ENCODE measurements at places on chromosomes 2 and 18. TPM values are rescaled to one million over a fixed set of nuclear protein-coding genes. Genes with fewer than 3 reads are reported as not detected.

DNA sequence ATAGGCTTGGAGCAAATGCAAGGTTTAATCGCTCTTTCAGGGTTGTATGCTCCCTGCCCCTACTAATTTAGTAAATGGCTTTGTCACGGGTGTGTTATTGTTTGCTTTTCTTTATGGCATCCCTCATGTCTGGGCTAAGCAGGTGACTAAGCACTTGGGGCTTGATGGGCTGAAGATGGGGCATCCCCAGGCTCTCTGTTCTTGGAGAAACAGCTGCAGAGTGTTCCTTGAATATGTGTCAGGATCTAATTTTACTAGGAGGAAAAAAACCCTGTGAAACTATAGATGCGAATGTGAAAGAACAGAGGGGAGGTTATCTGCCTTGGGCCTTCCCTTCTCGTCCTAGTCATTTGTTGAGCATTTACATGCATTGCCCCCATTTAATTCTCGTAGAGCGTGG lies 94.7 kb upstream of the TAF1B start:
- no peaks in the 10 kb centered on the region for H3K4me1 ChIP-seq
- H3K27me3 ChIP-seq: no peaks in the 10 kb centered on the region
- no peaks in the 10 kb centered on the region for H3K36me3 ChIP-seq
- no peak for DNase-seq
- H3K27ac ChIP-seq: no peak overlapping the region

DNA sequence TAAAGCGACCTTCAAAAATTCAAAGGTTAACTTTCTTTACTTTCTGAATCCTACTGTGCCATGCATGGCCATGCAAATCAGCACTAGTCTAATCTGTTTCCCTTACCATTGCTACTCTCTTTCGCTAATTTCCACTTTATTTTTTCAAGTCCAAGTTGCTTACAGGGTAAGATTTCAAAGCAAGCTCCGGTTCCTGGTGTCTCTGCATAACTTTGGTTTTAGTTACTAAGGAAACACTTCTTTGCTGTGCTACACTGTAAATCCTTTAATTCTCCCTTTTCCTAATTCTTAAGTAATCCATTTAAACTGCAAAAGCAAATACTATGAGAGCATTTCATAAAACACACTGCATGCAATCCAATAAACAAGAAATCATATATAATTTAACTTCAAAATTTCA lies 383.5 kb upstream of the LYPD1 start:
- H3K4me1 ChIP-seq: no peaks in the 10 kb centered on the region
- H3K36me3 ChIP-seq: no peaks in the 10 kb centered on the region
- no peak overlapping the region for H3K27ac ChIP-seq

- H3K27ac ChIP-seq: peak overlapping the region; percentile 100
- peaks cover 9% of the 10 kb centered on the region for H3K4me1 ChIP-seq
- peak; percentile 93 for DNase-seq
- no peaks in the 10 kb centered on the region for H3K27me3 ChIP-seq
- peak overlapping the region; percentile 3 for H3K4me3 ChIP-seq
These were observed 50.2 kb downstream of the TEX44 start for GRCh38 chr2:231642631-231643494.

- no peaks in the 10 kb centered on the region for H3K4me1 ChIP-seq
- no peak for DNase-seq
- H3K36me3 ChIP-seq: no peaks in the 10 kb centered on the region
- H3K27ac ChIP-seq: no peak overlapping the region
- no peak overlapping the region for H3K4me3 ChIP-seq
These were observed 4.8 kb upstream of the PARD6G start for GRCh38 chr18:80252136-80252535.

- no peak for DNase-seq
- no peaks in the 10 kb centered on the region for H3K4me1 ChIP-seq
- H3K4me3 ChIP-seq: no peak overlapping the region
- H3K27me3 ChIP-seq: no peaks in the 10 kb centered on the region
- H3K36me3 ChIP-seq: no peaks in the 10 kb centered on the region
- no peak overlapping the region for H3K27ac ChIP-seq
These were observed 24.2 kb downstream of the SIX3 start for GRCh38 chr2:44965684-44966083.

GRCh38 chr2:167336213-167336612 lies 447.9 kb downstream of the XIRP2 start:
- DNase-seq: no peak
- no peak overlapping the region for H3K4me3 ChIP-seq
- H3K4me1 ChIP-seq: no peaks in the 10 kb centered on the region
- H3K36me3 ChIP-seq: no peaks in the 10 kb centered on the region
- no peak overlapping the region for H3K27ac ChIP-seq

DNA sequence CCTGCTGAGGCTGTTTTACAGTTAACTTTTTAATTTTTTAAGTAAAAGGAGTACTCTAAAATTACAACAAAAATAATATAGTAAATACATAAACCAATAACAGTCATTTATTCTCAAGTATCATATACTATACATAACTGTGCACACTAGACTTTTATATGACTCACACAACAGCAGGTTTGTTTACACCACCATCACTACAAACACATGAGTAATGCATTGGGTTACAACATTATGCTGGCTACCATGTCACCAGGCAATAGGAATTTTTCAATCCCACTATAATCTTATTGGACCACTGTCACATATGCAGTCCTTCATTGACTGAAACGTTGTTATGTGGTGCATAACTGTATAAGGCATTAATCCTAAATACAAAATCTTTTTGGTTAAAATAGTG lies 42.5 kb downstream of the RASGRP3 start:
- no peaks in the 10 kb centered on the region for H3K27me3 ChIP-seq
- no peak overlapping the region for H3K27ac ChIP-seq
- no peak for DNase-seq
- no peaks in the 10 kb centered on the region for H3K36me3 ChIP-seq

DNA sequence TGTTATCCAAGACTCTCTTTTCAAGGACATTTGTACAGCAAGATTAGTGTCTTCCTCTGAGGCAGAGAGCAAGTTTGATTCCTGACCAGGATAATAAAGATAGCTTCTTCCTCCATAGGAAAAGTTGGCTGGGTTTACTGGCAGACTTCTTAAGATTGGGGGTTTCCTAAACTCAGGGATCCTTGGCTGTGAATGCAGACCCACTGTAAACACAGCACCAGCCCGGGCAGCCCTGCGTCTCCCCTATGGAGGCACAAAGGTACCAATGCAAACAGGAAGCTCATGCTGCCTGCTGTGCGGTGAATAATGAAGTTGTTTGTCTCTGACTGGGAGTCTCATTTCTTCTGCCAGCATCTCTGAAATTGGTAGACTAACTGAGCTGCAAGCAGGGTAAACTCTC lies 96.2 kb upstream of the ARHGAP28 start:
- no peaks in the 10 kb centered on the region for H3K36me3 ChIP-seq
- no peaks in the 10 kb centered on the region for H3K27me3 ChIP-seq
- no peaks in the 10 kb centered on the region for H3K4me1 ChIP-seq
- H3K27ac ChIP-seq: no peak overlapping the region
- H3K4me3 ChIP-seq: no peak overlapping the region

- H3K27me3 ChIP-seq: no peaks in the 10 kb centered on the region
- no peak for DNase-seq
- no peaks in the 10 kb centered on the region for H3K36me3 ChIP-seq
These were observed 30.5 kb downstream of the ASB1 start for GRCh38 chr2:238456970-238457926.

DNA sequence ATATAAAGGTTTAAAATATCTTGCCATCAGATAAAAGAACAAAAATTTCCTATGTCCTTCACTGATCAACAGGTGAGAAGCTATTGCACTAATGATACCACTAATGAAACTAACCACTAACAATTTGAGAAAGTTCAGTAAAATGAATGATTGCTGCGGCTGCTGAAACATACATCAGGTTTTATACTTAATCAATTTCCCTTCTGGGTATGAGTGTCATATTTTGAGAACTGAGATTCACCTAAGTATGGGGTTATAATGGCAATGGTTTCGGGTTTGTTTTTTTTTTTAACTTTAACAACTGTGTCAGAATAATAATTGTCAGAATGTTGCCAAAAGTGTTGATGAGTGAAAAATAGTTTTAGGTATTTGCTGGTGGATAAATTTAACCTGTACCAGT lies 151.3 kb upstream of the SLC39A10 start:
- no peak overlapping the region for H3K27ac ChIP-seq
- no peak for DNase-seq
- no peaks in the 10 kb centered on the region for H3K36me3 ChIP-seq
- H3K4me3 ChIP-seq: no peak overlapping the region
- H3K27me3 ChIP-seq: no peaks in the 10 kb centered on the region
- no peaks in the 10 kb centered on the region for H3K4me1 ChIP-seq

- H3K27ac ChIP-seq: no peak overlapping the region
- DNase-seq: no peak
- H3K4me1 ChIP-seq: no peaks in the 10 kb centered on the region
- no peaks in the 10 kb centered on the region for H3K36me3 ChIP-seq
These were observed 87.8 kb upstream of the DOCK10 start for GRCh38 chr2:225130093-225130492.

GRCh38 chr2:40249577-40249976 lies 202.3 kb downstream of the SLC8A1 start:
- DNase-seq: no peak
- H3K27ac ChIP-seq: no peak overlapping the region
- H3K4me3 ChIP-seq: no peak overlapping the region
- no peaks in the 10 kb centered on the region for H3K27me3 ChIP-seq
- H3K36me3 ChIP-seq: no peaks in the 10 kb centered on the region

DNA sequence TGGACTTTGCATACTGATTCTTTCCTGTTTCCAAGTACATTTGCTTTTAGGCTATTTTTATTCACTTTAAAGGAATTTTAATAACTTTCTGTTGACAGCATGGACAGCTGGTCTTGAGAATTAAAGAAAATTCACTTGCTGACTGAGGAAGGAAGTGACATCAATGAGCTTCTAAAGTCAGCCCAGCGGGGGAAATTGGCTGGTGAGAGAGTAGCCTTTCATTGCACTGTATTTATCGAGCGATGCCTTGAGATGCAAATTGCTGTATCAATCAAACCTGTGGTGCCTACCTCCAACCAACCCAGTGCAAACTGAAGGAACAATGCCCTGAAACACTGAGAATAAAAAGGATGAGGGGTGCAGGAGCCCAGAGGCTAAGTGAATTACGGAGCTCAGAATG lies 91.4 kb upstream of the AQP4 start:
- H3K27me3 ChIP-seq: no peaks in the 10 kb centered on the region
- no peak overlapping the region for H3K27ac ChIP-seq
- no peak overlapping the region for H3K4me3 ChIP-seq
- no peak for DNase-seq
- H3K36me3 ChIP-seq: no peaks in the 10 kb centered on the region

Gene SLC16A14
- total RNA-seq: 3.2 TPM

Gene SCTR
- not detected for total RNA-seq

Gene UGT1A3
- not detected for total RNA-seq

Gene RAB6C
- not detected for total RNA-seq

Gene MLPH
- total RNA-seq: 16.5 TPM

Gene CNRIP1
- total RNA-seq: 40.6 TPM

Data from uterus (tissue), 4 donors.